ENCODE measurements at places on chromosomes 11 and 22.

- DNase-seq = no peak
These were observed 1.0 kb downstream of the PCNX3 start for GRCh38 chr11:65616575-65617001.

DNA sequence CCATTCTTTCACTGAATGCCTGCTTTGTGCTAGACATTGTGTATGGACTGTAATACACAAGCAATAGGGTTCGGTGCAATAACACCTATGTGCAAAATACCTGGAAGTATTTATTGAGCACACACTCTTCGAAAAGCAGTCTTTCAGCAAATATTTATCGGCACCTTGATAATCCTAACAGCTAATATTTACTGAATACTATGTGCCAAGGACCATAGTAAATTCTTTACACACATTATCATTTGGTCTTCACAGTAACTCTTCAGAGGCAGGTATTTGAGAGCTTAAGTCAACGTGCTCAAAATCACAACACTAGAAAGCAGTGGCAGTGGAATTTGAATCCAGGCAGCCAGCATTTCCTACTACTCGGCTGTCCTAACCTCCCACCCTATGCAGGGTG is 2.2 kb downstream of the B3GNT6 start:
- no peak for DNase-seq

GRCh38 chr11:15976433-15977045 is 379.8 kb downstream of the SOX6 start:
- DNase-seq = no peak

DNA sequence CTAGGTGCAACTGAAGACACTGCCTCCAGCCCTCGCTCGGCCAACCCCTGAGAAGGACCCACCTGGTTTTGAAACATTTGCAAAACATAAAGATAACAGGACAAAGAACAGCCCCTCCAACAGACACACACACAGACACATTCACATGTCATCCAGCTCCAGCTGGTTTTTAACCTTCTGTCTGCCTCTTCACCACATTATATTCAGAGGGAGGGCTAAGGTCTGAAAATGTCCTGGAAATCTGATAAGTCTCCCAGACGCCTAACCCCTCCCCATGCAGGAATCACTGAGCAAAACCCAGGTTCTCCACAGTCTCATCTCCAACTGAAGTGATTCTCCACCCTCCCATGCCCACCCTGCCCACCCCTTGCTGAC is 29.4 kb downstream of the PACSIN2 start:
- DNase-seq = no peak

DNA sequence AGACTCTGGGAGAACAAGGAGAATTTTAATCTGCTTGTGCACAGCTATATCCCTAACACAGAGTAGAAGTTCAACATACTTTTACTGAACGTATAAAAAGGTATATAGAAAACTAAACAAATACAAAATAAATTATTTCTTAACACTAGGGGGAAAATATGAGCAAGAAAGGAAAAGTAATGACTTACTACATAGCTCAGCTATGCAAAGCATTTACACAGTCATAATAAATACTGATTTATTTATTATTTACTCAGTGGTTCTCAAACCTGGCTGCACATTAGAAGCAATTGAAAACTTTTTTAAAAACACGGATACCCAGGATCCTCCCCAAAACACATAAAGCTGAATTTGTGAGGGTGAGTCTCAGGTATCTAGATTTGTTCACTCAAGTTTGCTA is 182.5 kb downstream of the TTC28 start:
- no peak for DNase-seq

- no peak for DNase-seq
These were observed 40.6 kb downstream of the FANCF start for GRCh38 chr11:22584976-22585375.

- no peak for DNase-seq
These were observed 67.3 kb downstream of the AMBRA1 start for GRCh38 chr11:46526216-46527215.

- peak; percentile 49 for DNase-seq
These were observed 18.0 kb downstream of the LSP1 start for GRCh38 chr11:1870721-1871466.

GRCh38 chr11:128896356-128896755 is 5.2 kb downstream of the KCNJ5 start:
- DNase-seq = no peak

GRCh38 chr11:35218956-35219355 is 80.0 kb downstream of the CD44 start:
- no peak for DNase-seq

DNA sequence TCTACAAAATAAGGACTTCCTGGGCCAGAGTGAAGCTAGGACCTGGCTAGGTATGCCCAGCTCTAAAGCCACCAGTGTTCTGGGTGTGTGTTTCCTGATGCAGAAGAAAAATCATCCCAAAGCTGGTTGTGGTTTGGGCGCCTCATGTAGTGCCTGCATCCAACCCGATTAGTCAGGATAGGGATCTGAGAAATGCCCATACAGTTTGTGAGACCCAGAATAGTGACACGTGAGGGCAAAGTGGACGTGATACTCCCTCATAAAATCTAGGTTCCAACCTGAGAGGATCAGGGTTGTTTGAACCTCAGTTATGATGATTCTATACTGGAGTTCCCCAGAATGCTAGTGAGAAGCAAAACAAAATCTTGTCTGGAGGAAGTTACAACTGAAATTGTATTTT is 238.4 kb downstream of the TBC1D22A start:
- DNase-seq = no peak

DNA sequence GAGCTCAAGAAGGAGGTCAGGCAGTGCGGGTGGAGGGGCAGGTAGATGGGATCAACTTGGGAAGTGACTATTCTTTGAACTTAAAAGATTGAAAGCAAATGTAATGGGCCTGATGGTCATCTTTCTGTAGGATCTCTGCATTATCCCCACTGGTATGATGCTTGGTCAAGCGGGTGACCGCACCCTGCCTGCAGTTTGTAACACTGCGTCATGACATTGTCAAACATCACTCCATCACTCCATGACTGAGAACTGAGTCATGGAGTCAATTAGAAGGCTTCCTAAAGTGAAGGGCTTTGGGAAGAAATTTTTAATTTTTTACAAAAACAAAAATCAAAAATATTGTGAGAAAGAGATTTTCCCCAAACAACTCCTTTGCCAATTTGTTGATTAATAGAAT is 62.4 kb upstream of the BMAL1 start:
- DNase-seq = no peak

- peak; percentile 20 for DNase-seq
These were observed at the start of gene RTN4RL2 for GRCh38 chr11:57460022-57460757. Gene RTN4RL2, plus strand, starts transcription at chr11:57460528. Its CDS starts 338 bp downstream, at chr11:57460866.

- DNase-seq = no peak
These were observed 247.3 kb downstream of the NXPE2 start for GRCh38 chr11:114925591-114925990.

- DNase-seq = no peak
These were observed 14.6 kb upstream of the NAP1L4 start for GRCh38 chr11:3006505-3007260.

DNA sequence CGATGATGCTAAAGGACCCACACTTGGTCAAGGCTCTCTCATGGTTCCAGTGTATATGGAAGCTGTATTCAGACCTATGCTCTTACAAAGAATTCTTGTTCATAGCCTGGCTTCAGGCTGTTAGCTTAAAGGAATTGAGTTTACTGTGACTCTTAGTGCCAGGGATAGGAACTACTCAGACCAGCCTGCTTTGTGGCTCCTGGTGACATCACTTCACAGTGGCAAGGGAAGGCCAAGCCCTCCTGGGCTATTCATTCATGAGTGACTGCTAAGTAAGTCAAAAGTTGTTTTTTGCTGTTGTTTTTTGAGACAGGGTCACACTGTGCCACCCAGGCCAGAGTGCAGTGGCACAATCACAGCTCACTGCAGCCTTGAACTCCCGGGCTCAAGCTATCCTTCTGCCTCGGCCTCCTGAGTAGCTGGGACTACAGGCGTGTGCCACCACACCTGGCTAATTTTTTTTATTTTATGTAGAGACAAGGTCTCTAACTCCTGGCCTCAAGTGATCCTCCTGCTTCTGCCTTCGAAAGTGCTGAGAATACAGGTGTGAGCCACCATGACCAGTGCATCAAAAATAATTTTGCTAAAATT is 9.6 kb downstream of the ART5 start:
- DNase-seq = no peak

DNA sequence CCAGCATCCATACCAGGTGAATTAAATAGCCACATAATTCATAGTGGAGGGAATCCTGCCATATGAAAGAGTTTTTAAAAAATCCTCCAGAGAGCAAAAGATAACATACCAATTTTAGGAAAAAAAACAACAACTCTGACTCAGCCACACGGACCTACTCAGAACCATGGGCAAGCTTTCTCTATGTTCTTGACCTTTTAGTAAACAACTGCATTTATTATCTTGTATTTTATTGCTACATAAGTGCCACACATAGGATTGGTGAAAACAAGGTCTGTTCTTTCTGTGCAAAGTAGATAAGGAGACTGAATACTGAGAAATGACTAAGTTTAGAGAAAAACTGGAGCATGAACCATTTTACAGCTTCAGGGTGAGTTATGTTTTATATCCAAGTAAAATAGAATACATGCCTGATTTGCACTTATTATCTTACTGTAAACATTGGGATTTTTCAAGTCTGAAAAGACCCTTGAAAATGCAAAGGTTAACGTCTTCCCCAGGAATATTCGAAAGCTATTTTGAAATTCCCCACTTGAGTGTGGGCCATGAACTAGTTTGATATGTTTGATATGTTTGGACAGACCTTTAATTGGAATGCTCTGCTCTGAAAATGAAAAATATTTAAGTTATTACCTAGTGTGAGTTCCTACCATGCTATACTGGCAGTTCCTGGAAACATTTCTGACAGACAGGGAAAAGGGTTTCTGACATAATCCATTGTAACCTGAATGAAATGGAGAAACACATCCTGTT is 89.5 kb upstream of the DDI1 start:
- no peak for DNase-seq

GRCh38 chr22:48782811-48783511 is 1044.7 kb downstream of the BRD1 start:
- DNase-seq = no peak

GRCh38 chr11:62237499-62237898 is 4.5 kb upstream of the SCGB1D2 start:
- DNase-seq = no peak

DNA sequence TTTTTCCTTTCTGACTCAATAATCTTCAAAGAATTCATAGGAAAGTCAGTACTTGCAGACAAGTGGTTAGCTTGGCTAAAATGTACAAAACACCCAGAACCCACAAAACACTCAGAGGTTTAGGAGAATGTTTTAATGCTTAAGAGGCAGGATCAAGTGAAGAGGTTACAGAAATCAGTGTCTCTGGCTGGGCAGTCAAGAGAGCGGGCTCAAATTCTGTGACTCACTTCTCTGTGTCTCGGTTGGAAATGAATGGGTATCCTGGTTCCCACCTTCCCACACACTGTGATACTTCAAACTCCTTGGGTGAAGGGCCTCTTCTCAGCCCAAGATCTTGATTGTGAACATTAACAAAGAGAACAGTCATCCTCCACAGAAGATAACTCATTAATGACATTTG is 3.8 kb downstream of the MPEG1 start:
- no peak for DNase-seq

GRCh38 chr11:101729406-101730078 is 145.7 kb upstream of the TRPC6 start:
- DNase-seq = no peak

GRCh38 chr11:43164831-43165230 is 147.0 kb upstream of the API5 start:
- no peak for DNase-seq

DNA sequence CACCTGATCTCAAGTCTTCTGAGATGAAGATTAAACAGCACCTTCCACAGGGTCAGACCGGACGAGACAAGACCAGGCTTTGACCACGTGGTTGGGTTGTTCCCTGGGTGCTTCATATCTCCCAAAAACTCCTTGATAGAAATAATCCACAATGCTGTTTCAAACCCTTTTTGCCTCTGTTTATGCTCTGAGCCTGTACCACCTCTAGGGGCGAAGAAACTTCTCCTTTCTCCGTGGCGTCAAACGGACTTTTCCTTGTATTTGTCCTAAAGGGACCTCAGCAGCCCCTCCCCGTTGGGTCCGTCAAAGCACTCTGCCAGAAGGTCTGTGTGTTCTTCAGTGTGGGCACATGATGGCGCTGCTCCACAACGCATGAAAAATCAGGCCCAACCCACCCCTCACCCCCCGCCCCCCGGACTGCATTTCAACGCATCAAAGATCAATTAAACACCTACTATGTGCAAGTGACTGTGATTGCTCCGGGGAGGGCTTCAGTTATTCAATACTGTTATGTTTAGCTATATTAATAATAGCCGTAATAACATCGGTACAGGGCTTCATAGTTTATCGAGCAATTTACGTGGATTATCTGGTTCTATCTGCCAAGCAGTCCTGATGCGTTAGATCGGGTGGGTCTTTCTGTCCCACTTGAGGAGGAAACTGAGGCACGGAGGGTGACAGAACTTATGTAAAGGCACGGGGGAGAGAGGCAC is 17.3 kb upstream of the EIF3D start:
- DNase-seq = no peak

DNA sequence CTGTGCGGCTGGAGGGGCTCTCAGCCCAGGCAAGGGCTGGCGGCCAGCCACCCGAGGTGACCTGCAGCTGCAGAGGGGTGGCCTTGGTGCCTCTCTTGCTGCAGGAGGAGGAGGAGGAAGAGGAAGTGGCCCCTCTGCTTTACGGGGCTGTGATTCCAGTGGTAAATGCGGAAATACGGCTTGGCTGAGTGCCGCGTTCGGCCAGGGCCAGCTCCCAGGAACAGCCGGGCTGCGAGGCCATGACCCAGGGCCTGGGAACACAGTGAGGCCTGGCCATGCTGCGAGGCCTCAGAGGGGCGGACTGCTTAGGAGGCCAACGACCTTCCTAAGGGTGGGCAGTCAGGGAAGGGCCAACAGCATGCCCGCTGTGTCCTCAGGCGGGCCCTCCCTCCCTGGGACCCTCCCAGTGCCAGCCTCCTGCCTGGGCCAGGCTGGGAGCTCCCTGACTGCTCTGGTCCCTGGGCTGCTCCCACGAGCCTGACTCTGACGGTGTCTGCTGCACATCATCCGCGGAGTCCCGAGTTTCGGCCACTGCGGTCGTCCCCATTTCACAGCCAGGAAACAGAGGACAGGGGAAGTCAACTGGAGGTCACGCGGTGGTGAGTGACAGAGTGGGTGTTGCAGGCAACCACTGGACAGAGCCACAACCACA is 20.8 kb upstream of the PPARA start:
- DNase-seq = no peak

DNA sequence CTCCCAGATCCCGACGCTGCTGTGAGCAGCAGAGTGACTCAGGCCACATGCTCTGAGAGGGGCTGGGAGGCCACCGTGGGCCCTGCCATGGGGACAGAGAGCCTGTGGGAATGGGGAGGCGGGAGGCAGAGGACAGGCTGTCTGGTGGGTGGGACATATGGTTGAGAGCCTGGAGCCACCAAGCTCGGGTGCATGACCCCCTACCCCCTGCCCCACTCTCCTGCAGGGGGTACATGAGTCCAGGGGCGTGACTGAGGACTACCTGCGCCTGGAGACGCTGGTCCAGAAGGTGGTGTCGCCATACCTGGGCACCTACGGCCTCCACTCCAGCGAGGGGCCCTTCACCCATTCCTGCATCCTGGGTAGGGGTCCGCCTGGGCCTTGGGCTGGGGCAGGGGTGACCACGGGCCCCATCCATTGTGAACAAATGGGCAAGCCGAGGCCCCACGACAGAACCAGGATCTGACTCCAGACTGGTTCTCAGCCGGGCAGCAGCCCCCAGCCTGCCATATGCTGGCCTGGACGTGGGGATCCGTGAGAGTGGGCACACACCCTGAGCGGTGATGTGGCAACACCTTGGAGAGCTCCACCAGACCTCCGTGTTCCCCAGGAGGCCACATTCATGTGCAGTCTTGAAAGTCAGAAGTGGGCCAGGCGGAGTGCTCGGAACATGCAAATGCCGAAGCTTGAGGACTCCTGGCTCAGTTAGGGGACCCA is 17.4 kb upstream of the ARHGAP8 start:
- no peak for DNase-seq

- no peak for DNase-seq
These were observed 16.6 kb downstream of the SAA1 start for GRCh38 chr11:18282626-18283025.

Measured in CD4-positive, alpha-beta T cell treated with Interleukin-2 at 100 ng/mL for 4 hours (primary cell).